Effector memory CD4-positive, alpha-beta T cell (primary cell): ENCODE measurements at places on chromosomes 12 and 14.

- DNase-seq = no peak
These were observed 863 bp downstream of the DENND5B start for GRCh38 chr12:31589904-31590641.

GRCh38 chr12:50195832-50196231 lies 28.7 kb upstream of the CERS5 start:
- no peak for DNase-seq

GRCh38 chr12:3705354-3705675 lies 47.6 kb downstream of the CRACR2A start:
- DNase-seq = no peak

GRCh38 chr14:80705241-80705980 lies 236.1 kb downstream of the CEP128 start:
- DNase-seq = no peak

- no peak for DNase-seq
These were observed 222.0 kb upstream of the CPNE8 start for GRCh38 chr12:39127401-39127800.

DNA sequence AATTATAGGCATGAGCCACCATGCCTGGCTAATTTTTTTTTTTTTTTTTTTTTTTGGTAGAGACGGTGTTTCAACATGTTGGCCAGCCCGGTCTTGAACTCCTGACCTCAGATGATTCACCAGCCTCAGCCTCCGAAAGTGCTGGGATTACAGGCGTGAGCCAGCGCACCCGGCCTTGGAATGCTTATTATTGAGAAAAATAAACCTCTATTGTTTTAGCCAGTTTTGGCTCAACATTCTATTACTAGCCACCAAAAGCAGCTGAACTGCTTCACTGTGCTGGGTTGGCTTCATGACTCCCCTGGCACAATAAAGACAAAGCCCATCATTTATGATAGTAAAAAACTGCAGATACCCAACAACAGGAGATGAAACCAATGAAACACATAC lies 93.5 kb upstream of the CEP83 start:
- no peak for DNase-seq

GRCh38 chr14:43161477-43161876 lies 1345.6 kb downstream of the FSCB start:
- no peak for DNase-seq

- DNase-seq = no peak
These were observed 315.8 kb downstream of the RGS6 start for GRCh38 chr14:72247896-72248465.

- DNase-seq = no peak
These were observed 34.4 kb downstream of the BTG1 start for GRCh38 chr12:92111256-92111655.

GRCh38 chr14:88962356-88962755 lies 137.9 kb downstream of the TTC8 start:
- DNase-seq = no peak

DNA sequence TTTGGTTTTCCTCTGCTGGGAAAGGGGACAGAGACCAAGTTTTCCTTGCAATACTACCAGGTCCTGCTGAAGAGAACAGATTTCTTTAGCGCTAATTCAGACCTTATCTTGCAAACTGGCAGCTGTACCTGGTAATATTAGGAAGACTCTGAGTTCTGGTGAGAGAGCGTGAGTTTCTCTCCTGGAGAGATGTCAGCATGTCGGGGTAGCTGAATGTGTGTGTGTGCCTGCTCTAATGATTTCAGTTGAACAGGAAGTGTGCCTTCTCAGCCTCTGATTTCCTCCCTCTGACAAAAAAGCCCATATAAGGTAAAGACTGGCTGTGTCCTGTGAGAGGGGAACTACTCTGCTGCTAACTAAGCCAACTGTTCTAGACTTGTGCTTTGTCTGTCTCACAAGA lies 10.3 kb upstream of the ERP27 start:
- DNase-seq = peak; percentile 47

DNA sequence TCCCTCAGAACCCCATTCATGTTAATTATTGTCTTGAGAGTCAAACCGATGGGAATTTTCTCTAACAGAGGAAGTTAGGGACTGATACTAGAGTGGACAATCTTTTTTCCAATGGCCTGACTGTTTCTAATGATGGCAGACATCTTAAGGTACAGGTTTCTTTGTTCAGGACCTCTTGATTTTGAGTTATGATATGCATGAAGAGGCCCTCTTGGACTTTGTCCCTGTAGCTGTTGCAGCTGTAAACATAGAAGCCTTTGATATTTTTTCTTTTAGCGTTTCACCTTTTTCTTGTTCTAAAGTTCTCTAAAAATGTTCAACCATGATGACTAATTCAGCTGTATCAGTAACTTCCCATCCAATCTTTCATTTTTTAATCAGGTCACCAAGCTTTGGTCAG lies 53.0 kb downstream of the LGR5 start:
- DNase-seq = no peak

DNA sequence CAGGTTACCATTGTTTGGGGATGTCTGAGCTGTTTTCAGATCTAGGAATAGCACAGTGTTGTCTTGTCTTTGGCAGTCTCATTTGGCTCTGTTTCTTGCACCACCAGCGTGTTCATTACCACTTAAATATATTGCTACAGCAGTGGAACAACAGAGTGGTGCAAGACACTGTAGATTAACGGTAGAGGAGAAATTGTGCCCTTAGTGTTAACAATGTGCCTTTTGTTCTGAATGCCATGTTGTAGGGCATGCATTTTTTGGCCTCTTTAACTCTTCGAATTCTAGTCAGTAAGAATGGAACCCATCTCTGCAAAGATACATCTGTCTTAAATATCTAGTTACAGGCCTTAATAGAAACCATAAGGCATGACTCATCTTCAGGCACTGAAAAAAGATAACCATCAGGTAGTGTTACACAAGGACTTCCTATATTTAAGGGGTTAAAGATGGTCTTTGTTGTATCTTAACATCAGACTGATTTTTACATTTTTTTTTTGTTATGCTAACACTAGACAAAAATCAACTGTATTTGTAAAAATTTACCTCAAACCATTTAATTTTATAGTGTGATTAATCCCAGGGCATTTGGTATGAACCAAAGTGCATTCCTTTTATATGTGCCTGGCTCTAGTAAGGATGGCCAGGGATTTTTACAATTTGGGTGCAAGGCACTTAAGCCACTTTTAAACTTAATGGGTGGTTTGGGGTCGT lies 12.9 kb downstream of the DYRK2 start:
- no peak for DNase-seq

DNA sequence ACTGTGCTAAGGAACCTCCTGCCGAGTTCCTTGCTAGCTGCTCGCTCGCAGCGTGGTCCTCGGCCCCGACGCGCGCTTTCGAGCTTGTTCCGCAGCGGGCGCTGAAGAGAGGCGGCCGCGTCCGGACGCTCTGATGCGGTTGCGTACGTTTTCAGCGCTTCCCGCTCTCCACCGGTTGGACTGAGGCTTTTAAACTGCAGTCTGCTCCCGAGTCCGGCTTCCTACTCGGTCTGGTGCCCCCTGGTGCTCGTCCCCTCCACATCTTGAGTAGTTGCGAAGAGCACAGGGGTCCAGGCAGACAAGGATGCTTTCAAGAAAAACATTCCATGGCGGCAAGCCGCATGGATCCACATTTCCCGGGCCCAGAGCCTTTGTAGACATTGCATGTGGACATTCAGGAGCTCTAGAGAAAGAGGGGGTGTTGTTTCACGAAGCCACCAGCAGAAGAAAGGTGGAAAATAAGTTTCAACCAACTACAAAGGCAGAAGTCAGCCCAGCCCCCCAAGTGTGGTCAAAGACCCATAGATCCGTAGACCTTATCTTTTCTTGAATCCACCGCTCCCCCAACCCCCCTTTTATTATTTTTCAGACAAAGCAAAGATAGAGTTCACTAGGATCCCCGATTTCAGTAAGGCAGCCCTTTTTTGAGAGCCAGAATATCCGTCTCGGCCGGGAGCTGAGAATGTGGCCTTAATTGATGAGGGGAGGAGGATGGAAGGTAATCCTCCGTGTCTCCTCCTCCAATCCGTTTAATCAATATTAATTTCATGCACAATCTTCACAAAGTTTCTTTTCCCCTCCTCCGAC lies 984 bp upstream of the WNK1 start:
- peak; percentile 66 for DNase-seq

GRCh38 chr14:88669346-88669745 lies 106.5 kb downstream of the ZC3H14 start:
- no peak for DNase-seq

GRCh38 chr12:113260636-113261300 lies 39.5 kb downstream of the TPCN1 start:
- no peak for DNase-seq

DNA sequence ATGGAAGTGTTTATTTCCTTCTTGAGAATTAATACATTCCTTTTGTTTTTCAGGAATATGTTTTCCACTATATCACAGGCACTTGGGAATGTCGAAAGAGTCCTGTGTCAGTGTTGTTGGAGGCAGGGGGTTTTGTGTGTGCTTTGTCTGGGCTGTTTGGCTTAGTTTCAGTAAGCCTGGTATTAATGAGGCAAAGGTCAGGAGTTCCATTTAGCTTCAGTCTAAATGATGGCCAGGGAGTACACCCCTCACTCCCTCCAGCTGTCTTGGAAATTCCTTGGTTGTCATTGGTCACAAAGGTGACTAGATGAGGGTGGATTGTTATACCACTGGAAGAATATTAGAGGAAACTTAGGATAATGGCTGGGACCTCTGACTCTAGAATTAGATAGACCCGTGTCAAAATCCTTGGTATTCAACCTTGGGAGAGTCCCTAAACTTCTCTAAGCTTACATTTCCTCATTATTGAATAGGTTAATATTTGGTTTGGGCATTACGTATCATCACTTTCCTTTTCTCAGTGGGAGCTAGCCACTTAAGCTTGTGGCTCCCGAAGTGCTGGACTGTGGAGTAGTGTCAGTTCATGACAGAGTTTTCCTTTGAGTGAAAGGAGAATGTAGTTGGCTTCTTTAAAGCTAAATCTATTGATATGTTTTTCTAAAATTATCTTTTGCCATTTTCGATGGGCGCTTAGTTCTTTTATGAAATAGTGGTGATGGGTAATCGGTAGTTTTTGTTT lies 5.2 kb downstream of the FRS2 start:
- DNase-seq = no peak

DNA sequence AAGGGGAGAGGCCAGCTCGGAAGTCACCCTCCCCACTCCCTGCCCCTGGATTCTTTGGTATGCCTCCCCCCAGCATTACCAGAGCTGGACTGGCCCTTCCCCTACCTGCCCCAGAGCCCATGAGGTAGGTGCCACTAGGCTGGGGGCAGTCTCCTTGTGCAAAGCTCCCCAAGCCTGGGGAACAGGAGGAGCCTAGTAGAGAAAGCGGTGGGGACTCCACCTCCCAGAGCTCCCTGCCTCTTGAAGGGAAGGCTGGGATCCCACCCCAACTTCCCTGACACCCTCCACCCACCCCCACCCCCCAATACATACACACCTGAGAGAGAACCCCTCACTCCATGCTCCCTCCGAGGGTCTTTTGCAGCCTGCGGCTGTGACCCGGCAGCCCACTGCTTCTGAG lies 30.4 kb downstream of the FIGNL2 start:
- DNase-seq = no peak

DNA sequence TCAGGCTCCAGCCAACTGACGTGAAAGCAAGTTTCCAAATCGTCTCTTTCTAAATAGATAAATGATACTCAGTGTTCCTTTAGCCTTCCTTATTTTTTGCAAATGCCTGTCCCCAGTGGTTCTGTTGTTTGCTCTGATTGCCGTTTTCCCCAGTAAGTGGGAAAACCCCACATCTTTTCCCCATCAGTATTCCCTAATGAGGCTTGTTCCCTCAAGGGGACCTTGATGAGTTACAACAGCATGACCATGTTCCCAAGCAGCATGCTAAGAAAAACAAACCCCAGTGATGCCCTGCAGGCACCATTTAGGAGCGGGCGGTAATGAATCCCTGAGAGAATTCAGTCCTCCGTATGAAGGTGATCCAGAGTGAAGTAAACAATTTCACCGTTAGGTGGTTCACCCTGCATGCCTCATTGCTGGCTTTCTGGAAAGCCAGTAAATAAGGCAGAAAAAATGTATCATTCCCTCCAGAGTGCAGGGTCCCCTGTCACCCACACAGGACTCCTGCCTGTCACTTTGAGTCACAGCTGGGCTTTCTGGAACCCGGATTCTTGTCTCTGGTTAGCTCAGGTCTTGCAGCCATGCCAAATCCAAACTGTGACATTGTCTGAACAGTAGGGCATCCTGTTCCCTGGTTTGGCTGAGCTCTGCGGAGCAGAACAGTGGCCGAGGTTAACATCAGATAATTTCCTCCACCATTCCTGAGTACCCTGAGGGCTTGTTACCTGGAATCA lies 222.6 kb downstream of the RGS6 start:
- DNase-seq = no peak

DNA sequence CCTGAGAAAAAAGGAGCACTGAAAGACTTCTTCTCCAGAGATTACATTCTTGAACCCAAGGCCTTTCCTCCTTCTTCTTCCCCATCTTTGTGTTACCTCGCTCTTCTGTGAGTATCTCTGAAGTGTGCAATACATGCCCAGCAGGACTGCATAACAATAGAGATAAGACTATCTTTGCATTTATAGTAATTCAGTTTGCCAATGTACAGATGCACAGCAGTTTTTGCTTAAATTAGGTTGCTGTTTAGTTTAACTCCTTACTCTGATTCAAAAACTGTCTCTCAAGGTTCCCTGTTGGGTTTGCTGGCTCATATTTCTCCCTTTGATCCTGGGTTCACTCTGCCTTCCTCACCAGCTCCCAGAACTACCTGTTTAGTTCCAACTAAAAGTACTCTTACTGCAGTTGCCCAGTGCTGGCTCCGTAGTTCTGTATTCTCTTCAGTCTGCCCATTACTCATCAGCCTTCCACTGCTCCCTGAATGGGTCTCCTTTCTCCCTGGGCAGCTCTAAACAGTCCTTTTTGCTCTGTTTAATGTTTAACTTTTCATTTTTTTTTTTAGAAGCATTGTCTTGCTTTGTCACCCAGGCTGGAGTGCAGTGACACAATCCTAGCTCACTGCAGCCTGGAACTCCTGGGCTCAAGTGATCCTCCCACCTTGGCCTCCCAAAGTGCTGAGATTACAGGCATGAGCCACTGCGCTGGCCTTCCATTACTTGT lies 180.6 kb upstream of the CAND1 start:
- no peak for DNase-seq

GRCh38 chr12:93982771-93983315 lies 165.5 kb upstream of the PLXNC1 start:
- no peak for DNase-seq

GRCh38 chr12:41903014-41903708 lies 241.5 kb downstream of the GXYLT1 start:
- DNase-seq = no peak
